ENCODE measurements at places on chromosomes 7 and 10.

GRCh38 chr7:2511769-2512168 is 7.8 kb upstream of the LFNG start:
- DNase-seq, result no peak

DNA sequence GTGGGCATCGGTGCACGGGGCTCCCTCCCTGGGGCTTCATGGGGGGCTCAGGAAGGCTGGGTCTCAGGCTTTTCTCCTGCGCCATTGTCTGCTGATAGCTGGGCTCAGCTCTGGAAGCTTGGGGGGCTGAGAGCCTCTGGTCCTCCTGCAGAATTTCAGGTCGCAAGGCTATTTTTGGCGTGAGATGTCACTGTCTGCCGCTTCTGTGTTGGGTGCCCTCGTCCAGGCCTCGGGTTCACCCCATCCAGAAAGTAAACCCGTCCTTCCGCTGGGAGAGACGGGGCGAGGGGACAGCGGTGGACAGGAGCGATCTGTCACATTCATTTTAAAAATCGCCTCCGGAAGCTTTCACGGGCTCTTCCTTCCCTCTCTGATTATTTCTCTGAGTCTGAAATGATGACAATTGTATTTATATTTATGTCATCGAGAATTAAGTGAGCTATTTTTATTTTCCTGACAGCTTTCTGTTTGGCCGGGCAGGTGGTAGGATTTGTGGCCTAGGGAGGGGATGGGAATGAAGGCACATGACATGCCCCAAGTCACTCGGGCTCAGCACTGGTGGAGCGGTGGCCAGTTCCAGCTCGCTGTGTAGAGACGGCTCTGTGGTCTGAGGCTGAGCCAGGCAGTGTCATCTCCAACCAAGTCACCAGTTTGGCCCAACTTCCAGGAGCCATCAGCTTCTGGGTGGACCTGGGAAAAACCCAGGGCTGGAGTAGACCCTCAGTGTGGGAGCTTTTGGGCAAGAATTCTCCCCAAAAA is 40.7 kb upstream of the AP5Z1 start:
- DNase-seq, result no peak

- no peak for DNase-seq
These were observed 24.0 kb downstream of the STK32C start for GRCh38 chr10:132283604-132284382.

DNA sequence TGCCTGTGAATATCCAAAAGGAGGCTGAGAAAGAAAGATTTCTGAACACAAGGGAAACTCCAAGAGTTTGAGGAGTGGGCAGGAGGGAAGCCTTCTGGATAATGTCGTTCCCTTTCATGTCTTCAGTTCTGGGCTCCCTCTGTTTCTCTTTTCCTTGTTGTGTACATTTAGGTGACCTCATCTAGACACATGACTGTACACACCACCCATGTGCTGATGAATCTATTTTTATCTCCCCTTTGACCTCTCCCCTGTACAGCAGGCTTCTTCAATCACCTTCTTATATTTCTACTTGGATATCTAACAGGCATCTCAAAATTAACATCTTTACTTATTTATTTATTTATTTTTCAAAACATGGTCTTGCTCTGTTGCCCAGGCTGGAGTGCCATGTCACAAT is 363.1 kb downstream of the GATA3 start:
- DNase-seq, result no peak

- no peak for DNase-seq
These were observed 4.8 kb upstream of the DMTF1 start for GRCh38 chr7:87147500-87147899.

GRCh38 chr10:59464483-59464882 is 102.1 kb upstream of the FAM13C start:
- DNase-seq, result no peak

DNA sequence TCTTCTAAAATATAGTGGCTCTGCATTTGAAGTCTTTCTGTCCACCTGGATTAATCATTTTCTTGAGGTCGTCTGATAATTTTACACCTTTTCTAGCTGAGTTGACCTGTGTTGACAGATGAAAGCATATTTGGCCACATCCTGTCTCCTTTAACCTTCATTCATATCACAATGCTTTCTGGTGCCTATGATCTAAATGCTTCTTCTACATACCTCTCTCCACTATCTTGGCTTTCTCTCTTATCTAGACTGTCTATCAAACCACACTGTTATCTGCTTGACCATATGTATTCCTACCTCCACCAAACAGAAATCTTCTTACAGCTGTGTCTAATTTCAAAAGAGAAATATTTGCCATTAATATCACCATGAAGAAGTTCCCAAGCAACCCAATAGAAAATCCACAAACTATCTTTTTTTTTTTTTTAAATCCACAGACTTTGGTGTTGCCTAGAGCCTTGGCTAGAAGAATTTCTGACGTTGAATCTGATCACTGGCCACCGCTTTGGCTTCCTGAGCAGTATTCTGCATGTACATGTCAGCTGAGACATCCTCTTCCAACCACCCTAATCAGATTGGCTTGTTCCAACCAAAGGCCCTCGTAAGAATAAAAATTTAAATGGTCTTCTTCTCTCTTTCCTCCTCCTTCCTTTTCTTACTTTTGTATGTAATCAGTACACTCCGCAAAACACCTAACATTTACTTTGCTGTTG is 66.3 kb upstream of the SP4 start:
- no peak for DNase-seq

GRCh38 chr7:63925262-63925625 is 73.4 kb upstream of the ZNF722 start:
- DNase-seq, result no peak

DNA sequence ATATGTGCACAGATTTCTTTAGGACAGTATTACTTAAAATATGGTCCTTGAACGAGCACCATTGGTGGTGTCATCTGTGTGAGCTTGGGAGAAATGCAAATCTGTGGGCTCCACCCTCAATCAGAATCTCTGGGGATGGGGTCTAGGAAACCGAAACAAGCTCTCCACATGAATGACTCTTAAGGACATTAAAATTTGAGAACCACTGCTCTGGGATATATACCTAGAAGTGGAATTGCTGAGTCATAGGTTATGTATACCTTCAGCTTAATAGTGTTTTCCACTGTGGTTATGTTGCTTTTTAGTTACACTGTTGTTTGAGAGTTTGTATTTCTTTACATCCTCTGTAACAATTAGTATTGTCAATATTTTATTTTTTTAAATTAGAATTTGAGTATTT is 24.0 kb downstream of the ZNRF2 start:
- DNase-seq, result no peak

DNA sequence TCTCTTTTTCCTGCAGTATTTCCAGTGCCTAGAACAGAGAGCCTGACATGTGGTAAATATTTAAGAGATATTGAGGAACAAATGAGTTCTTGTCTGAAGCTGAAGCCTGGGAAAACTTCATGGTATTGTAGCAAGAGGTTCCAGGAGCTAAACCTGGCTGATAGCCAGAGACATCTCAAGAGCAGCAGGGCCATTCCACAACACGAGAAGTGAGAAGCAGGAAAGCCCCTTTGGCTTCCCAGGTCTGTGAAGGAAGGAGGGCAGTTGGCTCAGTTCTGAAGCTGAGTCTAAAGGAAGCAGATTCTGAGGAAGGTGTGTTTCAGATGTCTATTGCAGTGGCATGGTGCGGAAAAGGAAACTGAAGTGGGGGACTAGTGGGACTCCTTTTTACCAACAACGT is 63.8 kb upstream of the FAM204A start:
- no peak for DNase-seq

- no peak for DNase-seq
These were observed 107.8 kb downstream of the CUBN start for GRCh38 chr10:17021656-17022465.

- DNase-seq, result no peak
These were observed 939.0 kb upstream of the C7orf33 start for GRCh38 chr7:147651601-147652000.

- no peak for DNase-seq
These were observed 577 bp downstream of the LRRC18 start for GRCh38 chr10:48938990-48939536.

DNA sequence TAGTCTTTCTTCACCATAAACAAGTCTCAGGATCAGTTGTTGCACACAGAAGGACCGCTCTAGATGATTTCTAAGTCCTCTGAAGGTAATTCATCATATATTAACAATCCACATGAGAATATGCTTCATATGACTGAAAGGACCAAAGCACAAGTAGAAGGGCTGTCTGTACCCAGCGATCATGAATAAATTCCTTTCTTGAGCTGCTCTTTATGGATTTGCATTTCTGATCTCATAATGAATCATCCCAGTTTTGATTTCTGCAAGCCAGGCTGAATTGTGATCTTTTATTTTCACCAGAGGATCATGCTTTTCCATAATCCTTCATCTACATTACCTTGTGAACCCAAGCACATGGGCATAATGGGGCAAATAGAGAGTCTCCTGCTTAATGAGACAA is 675.6 kb downstream of the MAGI2 start:
- DNase-seq, result no peak

DNA sequence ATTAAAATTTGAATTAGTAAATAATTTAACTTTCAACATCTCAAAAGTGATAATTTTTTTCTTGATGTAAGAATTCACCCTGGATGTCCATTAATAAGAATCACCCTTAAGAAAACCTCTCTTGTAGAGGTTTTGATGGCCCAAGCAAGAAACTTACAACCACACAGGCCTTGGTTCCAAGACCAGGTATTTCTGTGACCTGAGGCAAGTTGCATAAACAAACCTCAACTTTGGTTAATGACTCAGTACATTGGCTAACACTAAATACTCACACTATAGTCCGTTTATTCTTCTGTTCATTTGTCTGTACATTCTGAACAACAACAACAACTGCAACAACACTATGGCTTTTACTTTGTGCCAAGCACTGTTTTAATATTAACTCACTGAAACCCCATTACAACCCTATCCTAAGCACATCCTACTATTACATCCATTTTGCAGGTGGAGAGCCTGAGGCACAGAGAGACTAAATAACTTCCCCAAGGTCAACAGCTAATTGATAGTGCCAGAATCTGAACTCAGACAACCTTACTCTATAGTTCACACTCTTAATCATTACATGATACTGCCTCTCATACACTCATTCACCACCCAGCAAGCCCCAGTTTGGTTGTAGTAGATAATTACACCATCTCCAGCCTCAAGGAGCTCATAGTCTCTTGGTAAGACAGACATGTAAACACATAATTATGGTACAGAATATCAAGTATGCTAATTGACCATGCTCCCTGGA is 6.6 kb downstream of the ANK3 start:
- DNase-seq, result no peak

- no peak for DNase-seq
These were observed 149.7 kb downstream of the FRMD4A start for GRCh38 chr10:14180911-14181566.

DNA sequence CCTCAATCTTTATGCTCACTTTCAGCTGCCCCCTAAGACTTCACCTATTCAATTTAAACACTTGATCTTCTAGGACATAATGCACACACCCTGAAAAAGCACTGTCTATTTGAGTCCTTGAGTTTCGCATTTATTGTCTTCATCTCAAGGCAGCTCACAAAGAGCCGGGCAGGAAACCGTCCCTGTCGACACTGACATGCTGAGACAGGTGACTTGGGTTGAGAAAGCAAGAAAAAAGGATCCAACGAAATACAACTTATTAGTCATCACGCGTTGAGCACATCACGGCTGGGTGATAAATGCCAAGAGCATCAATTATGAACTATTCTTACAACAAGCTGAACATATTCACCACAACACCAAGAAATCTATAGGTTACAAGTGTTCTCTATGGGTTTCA is 91.1 kb downstream of the CALN1 start:
- DNase-seq, result no peak

- DNase-seq, result no peak
These were observed 32.6 kb downstream of the IKZF1 start for GRCh38 chr7:50336894-50337703.

DNA sequence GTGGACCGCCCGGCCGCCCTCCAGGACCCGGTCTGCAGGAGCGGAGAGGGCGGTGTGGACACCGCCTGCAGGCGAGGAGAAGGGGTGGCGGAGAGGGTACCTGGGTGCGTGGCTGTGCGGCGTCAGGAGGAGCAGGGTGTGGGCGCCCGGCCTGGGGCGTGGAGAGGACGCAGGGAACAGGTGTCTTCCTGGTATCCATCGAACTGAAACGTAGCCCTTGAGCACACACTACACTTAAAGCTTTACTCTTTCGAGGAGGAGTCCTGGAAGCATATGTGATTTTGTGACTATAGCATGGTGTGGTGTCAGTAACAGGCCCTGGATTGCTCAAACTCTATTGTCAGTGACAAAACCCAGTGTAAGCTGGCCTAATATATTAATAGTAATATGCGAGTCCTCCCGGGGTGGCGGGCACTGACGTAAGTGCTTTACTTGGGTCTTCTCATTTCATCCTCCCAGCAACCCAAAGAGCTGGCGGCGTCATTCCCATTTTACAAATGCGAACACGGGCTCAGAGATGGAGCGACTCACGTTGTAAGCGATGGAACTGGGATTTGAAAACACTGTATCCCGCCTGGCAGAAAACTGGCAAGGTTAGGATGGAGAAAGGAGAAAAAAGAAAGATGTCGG is 508 bp upstream of the TECPR1 start:
- no peak for DNase-seq

Measured in naive thymus-derived CD4-positive, alpha-beta T cell (primary cell).